ENCODE measurements at places on chromosomes 1 and 21.

- no peak for DNase-seq
These were observed 1.6 kb downstream of the TMEM50B start for GRCh38 chr21:33478182-33478581.

DNA sequence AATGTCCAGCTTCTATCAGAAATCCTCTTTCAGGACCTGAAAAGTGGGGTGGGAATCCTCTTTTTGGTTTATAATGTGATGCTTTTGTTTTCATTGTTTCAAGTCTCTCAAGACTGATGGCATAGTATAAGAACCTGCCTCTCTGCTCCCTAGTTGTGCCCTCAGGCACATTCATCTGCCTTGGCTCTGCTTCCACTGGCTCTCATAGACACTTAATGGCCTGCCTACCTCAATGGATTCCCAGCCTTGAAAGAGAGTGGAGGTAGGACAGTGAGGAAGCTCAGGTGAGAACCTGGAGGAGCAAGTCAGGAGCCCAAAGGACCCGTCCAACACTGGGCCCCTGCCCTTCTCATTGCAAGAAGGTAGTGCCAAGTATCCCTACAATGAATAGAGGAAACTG is 4.8 kb downstream of the TTLL7 start:
- no peak for DNase-seq

DNA sequence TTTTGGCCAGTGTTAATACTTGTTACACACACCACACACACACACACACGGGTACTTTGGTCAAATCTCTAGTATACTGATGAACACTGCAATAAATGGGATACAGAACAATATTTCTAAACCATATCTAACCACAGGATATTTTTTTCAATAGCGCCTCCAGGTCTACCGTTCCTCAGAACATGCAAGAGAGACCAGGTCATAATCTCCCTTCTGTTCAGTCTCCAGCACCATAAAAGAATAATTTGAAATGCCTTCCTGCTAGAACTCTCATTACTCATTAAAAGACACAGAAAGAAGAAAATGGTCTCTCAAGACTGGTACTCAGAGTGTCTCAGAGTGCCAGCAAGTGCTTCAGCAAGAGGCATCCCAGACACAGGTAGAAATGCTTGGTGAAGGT is 11.5 kb upstream of the SLC44A3 start:
- DNase-seq = no peak

- DNase-seq = no peak
These were observed 363.8 kb downstream of the NPHP4 start for GRCh38 chr1:5628416-5628815.

- no peak for DNase-seq
These were observed 16.8 kb downstream of the CCDC185 start for GRCh38 chr1:223410036-223410435.

DNA sequence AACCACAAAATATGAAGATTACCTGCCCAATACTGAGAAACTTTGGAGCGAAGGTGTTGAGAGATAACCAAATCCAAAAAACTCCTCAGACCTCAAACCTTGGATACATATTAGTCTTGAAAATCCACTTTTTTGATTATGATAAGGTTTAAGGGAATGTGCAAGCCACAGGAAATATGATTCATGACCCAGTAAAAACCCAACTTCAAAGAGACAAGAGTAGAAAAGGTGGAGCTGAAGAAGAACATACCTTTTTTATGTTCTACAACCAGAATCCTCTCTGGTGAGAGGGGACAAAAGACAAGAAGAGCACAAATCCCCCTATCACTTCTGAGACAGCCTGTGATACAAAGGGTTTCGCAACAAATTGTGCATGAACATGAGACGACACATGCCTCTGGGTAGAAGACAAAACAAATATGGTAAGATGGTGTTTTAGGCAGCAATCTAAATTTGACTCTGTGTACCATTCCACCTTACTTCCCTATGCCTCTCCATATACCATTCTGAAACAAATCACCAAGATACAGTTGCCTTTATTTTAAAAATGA is 37.3 kb downstream of the COL24A1 start:
- no peak for DNase-seq

- no peak for DNase-seq
These were observed 511.0 kb downstream of the OMA1 start for GRCh38 chr1:58035523-58035922.

DNA sequence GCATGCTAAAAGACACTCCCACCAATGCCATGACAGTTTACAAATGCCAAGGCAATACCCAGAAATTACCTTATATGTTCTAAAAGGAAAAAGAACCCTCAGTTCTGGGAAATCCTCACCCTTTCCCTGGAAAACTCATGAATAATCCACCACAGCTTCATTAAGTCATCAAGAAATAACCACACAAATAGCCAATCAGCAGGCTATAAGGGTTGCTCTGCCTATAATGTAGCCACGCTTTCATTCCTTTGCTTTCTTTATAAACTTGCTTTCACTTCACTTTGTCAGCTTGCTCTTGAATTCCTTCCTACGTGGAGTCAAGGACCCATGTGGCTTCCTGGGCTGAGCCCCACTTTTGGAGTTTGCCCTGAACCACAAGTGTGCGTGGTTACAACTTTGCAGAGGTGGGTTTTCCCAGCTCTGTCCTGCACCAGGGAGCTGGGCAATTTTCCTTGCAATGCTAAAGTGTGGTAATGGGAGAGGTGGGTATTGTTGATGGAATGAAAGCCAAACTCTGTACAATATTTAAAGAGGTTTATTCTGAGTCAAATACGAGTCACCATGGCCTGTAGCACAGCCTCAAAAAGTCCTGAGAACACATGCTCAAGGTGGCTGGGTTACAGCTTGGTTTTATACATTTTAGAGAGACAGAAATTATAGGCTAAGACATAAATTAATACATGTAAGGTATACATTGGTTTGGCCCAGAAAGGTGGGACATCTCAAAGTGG is 42.2 kb upstream of the COG2 start:
- DNase-seq = no peak

GRCh38 chr1:10852486-10852885 is 56.0 kb upstream of the CASZ1 start:
- no peak for DNase-seq

GRCh38 chr1:199690496-199690895 is 337.0 kb upstream of the NR5A2 start:
- DNase-seq = no peak

DNA sequence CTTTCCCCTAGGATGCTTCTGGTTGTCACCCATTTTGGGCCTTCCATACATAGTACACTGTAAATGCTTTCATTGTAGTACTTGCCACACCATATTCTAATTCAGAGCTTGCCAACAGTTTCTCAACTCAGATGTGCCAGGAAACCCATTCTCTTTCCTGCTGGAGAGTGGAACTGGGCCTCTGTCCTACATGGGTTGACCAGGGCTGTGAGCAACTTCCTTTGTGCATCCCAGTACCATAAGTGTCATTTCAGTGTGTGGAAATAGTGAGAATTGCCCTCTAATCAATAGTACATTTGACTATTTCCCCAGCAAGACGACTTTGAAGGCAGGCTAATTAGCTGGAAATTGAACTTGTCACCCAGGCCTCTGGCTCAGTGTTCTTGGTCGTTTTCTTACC is 74.8 kb downstream of the MTR start:
- DNase-seq = no peak

DNA sequence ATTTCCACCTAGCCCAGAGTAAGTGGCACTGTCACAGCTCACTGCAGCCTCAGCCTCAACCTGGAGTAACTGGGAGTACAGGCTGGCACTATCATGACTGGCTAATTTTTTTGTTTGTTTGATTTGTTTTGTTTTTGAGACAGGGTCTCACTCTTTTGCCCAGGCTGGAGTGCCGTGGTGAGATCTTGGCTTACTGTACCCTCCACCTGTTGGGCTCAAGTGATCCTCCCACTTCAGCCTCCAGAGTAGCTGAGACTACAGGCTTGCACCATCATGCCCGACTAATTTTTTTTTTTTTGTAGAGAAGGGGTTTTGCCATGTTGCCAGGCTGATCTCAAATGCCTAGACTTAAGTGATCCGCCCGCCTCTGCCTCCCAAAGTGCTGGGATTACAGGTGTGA is 2.5 kb downstream of the UCK2 start:
- DNase-seq = no peak

GRCh38 chr1:41724248-41724647 is 194.5 kb downstream of the HIVEP3 start:
- no peak for DNase-seq

DNA sequence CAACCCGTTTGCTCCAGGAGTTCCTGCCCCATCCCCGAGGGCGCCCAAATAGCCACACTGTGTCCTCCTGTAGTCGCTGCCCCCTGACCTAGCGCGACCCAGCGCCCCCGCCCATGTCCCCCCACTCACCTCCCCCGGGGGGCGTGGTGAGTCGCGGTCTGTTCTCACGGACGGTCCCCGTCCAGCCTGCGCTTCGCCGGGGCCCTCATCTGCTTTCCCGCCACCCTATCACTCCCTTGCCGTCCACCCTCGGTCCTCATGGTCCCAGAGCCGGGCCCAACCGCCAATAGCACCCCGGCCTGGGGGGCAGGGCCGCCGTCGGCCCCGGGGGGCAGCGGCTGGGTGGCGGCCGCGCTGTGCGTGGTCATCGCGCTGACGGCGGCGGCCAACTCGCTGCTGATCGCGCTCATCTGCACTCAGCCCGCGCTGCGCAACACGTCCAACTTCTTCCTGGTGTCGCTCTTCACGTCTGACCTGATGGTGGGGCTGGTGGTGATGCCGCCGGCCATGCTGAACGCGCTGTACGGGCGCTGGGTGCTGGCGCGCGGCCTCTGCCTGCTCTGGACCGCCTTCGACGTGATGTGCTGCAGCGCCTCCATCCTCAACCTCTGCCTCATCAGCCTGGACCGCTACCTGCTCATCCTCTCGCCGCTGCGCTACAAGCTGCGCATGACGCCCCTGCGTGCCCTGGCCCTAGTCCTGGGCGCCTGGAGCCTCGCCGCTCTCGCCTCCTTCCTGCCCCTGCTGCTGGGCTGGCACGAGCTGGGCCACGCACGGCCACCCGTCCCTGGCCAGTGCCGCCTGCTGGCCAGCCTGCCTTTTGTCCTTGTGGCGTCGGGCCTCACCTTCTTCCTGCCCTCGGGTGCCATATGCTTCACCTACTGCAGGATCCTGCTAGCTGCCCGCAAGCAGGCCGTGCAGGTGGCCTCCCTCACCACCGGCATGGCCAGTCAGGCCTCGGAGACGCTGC is 1.1 kb downstream of the HTR6 start:
- no peak for DNase-seq
